Right lung (tissue), 10 donors: ENCODE measurements at places on chromosomes 5 and 9. TPM values are rescaled to one million over a fixed set of nuclear protein-coding genes. Genes with fewer than 3 reads are reported as not detected.

Gene MAMDC4
- 6.7 TPM for polyA plus RNA-seq

DNA sequence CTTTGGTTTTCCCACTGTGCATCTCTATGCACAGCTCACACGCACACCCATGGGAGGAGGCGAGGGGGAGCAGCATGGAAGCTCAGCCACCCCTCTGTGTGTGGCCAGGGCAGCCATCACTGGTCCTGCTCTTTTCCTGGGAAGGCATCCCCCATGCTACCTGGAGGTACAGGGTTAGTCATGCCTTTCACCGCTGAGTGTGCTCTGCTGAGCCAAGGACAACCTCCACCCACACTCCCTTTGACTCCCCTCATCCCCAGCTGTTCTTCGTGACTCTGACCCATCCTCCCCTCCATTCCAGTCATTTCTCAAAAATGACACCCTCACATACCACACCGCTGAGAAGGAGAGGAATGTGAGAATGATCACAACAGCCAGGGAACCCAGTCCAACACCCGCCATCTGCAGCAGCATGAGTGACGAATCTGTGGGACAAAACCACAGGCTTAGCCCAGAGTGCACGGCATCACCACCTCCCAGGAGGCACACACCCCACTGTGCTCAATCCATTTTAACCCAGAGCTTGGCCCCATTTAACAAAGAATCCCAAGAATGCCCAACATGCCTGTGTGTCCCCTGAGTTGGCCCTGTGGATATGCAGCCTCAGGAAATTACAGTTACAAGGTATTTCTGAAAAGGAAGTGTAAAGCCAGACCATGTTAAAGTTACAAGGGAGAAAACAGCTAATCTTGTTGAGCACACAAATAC is 133.4 kb downstream of the SUSD1 start:
- DNase-seq = no peak

DNA sequence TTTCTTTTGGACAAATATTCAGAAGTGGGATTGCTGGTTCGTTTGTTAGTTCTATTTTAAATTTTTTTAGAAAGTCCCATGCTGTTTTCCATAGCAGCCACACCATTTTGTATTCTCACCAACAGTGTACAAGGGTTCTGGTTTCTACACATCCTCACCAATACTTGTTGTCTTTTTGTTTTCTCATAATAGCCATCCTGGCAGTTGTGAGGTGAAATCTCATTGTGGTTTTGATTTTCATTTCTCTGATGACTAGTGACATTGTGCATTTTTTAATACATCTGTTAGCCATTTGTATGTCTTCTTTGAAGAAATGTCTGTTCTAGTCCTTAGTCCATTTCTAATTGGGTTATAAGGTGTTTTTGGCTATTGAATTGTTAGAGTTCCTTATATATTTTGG is 214.3 kb downstream of the ARRDC3 start:
- DNase-seq = no peak

DNA sequence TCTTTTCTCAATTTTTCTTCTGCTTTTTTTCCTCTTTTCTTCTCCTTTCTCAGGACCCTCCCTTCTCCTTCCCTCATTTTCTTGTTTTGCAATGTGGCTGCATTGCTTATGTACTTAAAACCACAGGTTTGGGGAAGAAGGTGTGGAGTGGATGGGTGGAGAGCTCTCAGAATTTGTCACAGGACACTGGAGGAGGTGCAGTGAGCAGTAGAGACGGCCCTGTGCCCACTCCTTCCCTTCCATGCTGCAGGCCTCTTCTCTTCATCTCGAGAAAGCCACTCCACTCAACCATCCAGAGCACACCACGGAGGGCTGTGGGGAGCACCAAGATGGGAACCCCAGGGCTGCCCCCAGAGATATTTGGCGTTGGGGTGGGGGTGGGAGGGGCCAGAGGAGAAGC is 92.3 kb downstream of the FSTL4 start:
- DNase-seq = no peak

DNA sequence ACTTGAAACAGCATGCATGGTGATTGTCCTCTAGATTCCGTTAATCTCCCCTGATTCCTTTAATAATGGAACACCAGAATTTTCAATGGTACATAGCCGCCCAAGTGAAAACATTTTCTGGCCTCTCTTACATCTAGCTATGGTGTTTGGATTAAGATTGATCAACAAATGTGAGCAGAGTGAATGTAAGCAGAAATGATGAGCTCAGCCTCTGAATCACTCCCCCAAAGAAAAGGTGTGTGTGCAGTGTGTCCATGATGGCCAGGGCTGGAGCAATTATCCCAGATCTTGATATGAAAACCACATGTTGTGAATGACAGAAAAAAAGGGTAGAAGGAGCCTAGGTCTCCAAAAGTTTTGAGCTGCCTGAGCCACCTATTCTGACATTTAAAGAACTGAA is 55.3 kb downstream of the OR2K2 start:
- DNase-seq = no peak

GRCh38 chr9:87596862-87597261 is 99.2 kb downstream of the DAPK1 start:
- DNase-seq = no peak

DNA sequence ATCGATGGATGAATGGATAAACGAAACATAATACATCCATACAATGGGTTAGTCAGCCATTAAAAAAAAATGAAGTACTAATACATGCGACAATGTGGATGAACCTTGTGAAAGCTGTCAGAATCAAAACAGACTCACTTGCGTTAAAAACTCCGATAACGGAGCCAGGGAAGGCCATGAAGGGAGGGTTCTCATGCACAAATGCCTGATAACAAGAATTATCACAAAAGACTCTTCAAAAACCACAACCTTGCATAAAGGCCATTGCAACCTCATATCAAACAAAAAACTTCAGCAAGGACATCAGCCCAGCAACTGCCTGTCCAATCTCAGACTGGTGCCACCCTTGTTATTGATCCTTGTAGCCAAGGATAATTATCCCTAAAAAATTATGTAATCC is 13.7 kb downstream of the ERMP1 start:
- DNase-seq = no peak

Gene NIM1K
- 0.96 TPM for polyA plus RNA-seq

Gene PCDHA7
- polyA plus RNA-seq = 0.63 TPM

Gene FAM221B
- 1.0 TPM for polyA plus RNA-seq

Gene ADAMTS2
- 37.0 TPM for polyA plus RNA-seq

GRCh38 chr9:129178568-129179382 is 714 bp upstream of the IER5L start:
- no peak for DNase-seq

Gene SMIM32
- polyA plus RNA-seq = 0.49 TPM

GRCh38 chr9:83056174-83056573 is 6.8 kb downstream of the RASEF start:
- no peak for DNase-seq

DNA sequence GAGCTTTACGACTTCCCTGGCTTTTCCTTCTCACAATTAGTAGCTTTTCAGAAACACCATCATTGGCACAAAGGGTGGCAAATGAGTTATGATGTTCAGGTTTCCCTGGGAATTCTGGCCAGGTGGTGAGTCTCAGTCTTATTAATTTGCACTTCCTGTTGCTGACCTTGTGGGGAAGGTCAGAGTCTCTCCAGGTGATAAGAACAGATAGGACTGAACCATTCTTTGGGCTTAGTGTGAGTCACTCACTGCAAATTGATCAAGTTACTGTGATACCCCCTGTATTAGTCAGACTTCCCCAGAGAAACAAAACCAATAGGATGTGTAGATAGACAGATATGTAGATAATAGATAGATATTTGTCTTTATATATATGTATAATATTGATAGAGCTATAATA is 53.8 kb upstream of the RANBP3L start:
- no peak for DNase-seq

DNA sequence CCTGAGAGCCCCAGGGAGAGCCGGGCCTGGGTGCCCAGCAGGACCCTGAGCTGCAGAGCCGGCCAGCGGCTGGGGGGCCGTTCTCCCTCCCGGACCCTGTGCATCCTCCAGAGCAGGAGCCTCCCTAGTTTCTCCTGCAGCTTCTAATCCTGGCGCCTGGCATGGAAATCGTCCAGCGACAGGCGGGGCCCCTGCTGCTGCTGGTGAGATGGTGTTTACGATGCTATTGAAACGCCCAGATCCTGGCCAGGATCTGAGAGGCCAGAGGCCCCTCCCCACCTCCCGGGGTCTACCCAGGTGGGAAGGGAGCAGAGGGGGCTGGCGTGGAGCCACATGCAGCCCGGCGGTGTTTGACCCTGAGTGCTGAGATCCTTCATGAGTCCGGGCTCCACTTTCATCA is 38.2 kb upstream of the CEP72 start:
- DNase-seq = no peak

Gene POC5
- 17.3 TPM for polyA plus RNA-seq

GRCh38 chr9:2859776-2860379 is 16.0 kb upstream of the PUM3 start:
- DNase-seq = no peak

GRCh38 chr5:1473746-1474145 is 28.5 kb upstream of the SLC6A3 start:
- no peak for DNase-seq

DNA sequence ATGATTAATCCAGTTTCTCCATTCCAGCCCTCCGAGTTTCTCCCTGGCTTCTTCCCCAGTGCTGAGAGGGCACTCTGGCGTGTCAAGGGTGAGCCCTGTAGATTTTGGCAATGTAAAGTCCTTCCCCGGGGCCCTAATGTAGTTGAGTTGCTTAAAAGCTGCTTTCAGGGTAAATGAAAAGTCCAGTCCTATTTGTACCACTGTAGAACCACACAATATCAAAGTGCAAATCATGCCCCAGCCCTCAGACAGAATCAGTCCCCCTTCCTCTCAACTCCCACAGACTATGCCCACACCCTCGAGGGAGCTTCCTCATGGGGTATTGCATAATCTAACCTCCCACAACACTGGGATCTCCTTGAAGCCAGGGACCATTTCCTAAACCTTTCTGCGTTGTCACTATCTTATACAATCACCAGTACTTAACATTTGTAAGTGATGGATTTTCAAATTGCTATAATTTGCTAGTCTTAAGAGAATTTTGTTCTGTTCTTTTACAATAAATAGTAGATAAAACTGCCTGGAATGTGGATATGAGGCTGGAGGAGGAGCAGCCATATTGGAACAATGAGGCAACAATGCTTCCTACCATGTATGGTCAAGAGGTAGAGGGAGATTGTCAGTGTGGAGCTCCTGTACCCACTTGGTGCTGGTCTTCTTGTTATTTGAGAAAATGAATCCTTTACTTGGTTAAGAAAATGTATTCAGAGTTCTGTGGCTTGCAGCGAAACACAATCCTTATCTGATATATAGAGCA is 34.4 kb downstream of the ZNF366 start:
- no peak for DNase-seq

Gene GARIN3
- not detected for polyA plus RNA-seq

Gene SNX24
- polyA plus RNA-seq = 22.2 TPM

Gene CDH6
- 10.0 TPM for polyA plus RNA-seq

Gene PIGO
- polyA plus RNA-seq = 24.6 TPM

Gene IL5
- polyA plus RNA-seq = 0.60 TPM

DNA sequence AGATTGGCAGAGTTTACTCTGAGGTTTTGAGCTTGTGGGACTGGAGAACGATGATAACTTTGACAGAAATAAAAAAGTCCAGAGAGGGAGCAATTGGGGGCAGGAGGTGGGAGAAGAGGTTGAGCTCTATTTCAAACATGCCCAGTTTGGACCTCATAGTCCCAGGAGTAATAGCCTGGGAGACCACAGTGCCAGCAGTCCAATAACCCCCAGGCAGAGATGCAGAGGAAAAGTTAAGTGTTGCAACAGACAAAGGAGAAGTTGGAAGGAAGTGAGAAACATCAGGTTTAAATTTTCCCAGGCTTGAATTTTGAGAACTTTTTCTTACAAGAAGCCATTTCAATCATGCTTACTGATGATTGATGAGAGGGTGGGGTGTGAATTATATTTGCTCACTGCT is 117.0 kb upstream of the GHR start:
- no peak for DNase-seq

GRCh38 chr5:9244417-9244816 is 301.5 kb downstream of the SEMA5A start:
- no peak for DNase-seq

DNA sequence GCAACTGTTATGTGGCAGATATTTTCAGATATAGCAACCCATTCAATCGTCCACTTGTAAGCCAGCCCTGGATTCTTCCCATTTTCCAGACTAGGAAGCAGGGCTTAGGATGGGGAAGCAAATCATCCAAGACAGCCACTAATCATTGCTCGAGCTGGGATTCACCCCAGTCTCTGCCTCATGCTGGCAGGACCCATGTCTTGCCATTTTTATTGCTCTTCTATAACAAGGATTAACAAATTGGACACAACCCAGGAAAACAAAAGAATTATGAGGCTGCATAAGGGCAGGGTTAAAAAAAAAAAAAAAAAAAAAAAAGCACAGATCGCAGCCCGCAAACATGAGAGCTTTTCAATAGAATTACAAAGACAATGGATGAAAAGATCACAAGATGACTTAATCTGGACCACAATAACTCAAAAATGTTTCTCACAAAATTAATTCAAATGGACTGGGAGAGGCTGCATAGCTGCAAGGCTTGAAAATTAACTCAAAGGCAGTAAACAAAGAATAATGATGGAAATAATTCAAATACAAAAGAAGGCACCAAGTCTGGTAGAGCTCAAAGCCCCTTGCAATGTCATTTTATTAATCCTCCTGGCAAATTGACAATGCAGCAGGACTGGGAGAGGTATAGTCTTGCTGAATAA is 40.7 kb downstream of the ASTN2 start:
- DNase-seq = no peak

DNA sequence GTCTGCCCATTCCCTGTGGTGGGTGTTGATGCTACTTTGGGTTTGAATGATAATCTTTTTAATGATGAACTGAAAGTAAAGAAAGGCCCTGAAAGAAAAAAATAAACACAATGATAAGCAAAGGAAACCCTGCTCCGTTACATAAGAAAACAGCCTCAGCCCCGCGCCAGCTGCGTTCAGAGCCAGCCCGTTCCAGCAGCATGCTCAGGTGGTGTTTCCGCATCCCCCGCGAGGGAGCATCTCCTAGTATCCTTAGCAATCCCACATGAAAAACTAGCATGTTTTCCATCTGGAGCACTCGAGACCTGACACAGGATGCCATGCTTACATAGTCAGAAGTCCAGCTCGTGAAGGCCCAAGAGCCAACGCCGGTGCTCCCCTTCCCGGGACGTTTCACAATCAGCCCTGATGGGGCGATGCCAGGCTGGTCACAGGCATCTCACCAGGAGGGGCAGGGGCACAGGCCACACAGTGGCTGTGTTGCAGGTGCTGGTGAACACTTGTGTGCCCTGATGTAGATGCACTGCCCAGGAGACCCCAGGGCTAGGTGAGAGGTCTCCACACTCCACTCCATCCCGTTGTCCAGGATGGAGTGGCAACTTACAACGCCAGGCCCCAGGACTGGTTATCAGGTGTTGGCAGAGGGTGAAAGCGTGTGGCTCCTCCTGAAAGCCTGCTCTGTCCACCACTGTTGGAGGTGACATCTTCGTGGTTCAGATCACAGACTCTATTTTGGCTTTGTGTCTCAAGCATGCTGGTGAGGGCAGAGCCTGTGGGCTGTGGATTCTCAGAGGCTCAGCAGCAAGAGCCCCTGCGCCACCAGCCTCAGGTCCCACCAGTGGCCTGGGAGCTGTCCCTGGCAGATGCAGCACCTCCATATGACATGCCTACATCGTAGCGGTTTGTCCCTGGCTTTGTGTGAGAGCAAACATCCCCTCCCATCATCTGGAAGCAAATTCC is 246.8 kb upstream of the IRX1 start:
- no peak for DNase-seq

Gene PRLR
- polyA plus RNA-seq = 3.0 TPM

Gene ELOVL7
- polyA plus RNA-seq = 5.0 TPM

GRCh38 chr5:141945511-141946051 is 12.4 kb downstream of the PCDH12 start:
- DNase-seq = no peak

- peak; percentile 77 for DNase-seq
These were observed 22.5 kb upstream of the PTPN3 start for GRCh38 chr9:109520475-109521132.

GRCh38 chr5:6117212-6117611 is 261.1 kb downstream of the MED10 start:
- no peak for DNase-seq
